ENCODE measurements at places on chromosomes 12 and 14.

GRCh38 chr12:122503783-122504590 lies 3.3 kb upstream of the ZCCHC8 start:
- DNase-seq: no peak

- DNase-seq: no peak
Measured at GRCh38 chr14:77909911-77910310, 110.0 kb downstream of the ADCK1 start.

DNA sequence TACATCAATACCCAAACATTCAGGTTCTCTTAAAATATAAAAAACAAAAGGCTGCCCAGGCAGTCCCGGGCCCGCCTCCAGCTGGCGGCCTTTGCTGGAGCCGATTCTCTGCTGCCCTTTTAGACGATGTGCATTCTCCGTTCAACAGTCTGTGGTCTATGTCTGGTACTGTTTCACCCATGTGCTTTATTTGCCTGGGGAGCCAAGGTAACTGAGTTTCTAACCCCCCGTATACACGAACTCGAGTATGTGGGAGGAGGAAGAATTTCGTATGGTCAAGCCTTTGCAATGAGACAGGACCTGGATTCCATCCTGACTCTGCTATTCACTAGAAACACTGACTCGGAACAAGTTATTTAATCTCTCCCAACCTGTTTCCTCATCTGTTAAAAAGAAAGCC lies 54.1 kb upstream of the GPR68 start:
- DNase-seq: no peak

- no peak for DNase-seq
Measured at GRCh38 chr14:22955702-22956569, 954 bp downstream of the HAUS4 start.

GRCh38 chr12:18375583-18375982 lies 114.3 kb downstream of the PIK3C2G start:
- no peak for DNase-seq

Data from inflammatory macrophage (primary cell).